ENCODE measurements at places on chromosomes 7 and 10.

DNA sequence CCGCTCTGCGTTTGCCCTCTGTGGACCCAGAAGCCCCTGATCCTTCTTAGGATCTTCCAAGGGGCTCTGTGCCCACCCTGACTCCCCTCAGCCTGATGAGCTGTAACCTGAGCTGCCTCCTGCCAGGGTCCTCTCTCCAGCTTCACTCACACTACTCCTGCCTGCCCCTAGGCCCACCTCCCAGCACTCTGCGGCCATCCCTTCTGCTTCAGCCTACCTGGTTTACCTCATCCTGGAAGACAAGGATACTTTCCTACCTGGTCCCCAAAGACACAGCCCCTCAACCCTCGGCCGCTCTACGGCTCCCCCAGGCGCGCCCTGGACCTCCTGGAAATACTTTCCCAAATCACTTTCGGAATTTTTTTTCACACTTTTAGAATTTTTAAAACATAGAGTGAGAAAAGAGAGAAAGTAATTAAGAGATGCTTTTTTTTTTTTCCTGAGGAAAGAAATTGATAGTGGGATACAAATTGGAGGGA is 6.4 kb upstream of the ZNF862 start:
- DNase-seq = no peak

- DNase-seq = no peak
These were observed 112.0 kb upstream of the PRKCQ start for GRCh38 chr10:6692103-6692502.

- no peak for DNase-seq
These were observed 57.5 kb downstream of the COL17A1 start for GRCh38 chr10:104028146-104028545.

DNA sequence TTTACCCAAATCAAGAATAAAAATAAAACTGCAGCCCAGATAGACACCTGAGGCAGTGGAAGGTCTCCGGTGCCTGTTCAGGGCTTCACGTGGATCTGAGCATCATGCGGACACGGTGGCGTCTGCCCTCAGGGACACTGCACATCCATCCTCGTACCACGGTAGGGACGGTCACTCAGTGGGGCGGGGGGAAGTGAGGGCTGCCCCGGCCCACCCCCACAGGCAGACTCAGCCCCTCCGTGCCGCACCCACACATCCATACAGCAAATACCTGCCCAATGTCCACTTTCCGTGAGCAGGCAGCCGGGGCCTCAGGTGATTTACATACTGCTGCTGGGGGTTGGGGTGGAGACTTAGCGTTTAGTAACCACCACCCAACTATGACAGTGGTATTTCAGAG is 207.8 kb downstream of the DIP2C start:
- no peak for DNase-seq

GRCh38 chr7:101841328-101841727 is 23.9 kb downstream of the CUX1 start:
- DNase-seq = no peak

DNA sequence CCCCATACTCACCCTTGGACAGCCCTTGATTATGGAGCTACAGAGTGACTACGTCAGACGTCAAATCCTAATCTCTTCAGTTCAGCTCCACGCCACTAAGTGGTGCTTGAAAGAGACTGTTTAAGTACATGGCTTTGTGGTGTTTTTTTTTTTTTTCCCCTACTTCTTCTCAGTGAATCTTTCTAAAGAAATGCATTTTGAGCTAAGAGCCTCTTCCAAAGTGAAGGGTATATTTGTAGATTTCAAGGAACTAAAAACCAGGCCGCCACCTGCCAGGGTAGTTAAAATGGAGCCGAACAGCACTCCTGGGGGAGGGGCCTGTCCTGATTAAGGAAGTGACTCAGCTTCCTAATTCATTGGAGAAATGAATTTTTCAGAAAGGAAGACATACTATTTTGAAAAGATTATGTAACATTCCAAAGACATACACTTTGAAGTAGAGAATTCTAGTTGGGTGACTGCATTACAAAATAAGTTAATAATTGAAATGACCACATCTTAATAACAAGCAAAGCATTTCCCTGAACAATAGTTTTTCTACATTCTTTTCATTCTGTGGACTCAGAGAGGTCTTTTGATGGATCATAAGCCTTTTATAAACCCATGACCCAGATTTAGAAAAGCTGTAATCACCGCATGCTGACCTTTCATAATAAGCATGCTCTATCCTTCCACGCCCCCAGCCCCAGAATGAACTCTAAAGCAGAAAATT is 20.6 kb upstream of the VPS41 start:
- DNase-seq = no peak

DNA sequence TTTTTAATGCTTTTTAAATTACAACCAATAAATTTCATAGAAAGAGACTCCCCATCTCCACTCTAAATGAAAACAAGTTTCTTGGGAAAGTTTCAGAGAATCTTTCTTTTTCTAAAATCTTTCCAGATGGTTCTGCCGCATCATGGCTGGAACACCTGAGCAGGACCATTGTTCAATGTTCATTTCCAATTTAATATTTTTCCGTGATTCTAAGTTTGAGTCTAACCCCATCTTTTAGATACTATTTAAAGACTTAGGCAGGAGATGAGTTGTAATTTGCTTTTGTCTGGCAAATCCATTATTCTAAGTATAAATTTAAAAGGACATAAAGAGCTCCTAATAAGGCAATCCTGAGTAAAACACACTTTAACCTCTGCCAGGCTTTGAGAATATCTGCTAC is 325.2 kb downstream of the BICC1 start:
- DNase-seq = no peak

DNA sequence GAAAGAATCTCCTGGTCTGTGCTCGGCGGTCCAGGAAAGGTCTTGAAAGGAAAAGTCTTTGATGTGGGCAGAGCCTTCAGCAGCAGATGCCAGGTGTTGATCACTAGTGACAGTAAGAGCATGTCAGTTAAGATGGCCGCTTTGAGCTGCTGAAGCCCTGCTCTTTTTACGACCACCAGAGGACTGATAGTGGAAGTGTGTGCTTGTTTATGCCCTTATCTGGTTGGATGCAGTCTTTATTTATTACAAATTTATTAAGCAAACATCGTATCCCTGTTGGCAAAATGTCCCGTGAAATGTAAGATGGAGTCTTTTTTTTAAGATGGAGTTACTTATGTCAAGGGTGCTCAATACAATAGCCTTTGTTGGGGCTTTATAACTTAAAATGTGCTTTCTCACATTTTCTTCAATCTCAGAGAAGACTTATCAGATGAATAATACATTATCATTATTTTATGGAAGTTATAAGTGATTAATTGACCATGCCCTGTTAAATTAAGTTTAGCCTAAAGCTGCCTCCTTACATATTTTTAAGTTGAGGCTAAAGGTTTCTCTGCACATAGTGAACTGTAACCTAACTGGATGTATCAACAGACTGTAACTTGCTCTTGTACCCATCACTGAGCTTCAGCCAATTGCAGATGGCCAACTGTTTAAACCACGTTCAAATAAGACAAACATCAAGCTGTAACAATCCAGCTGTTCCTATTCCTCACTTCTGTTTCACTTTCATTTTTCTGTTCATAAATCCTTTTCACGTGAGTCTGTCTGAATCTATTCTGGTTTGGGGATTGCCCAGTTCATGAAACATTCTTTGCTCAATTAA is 97.4 kb upstream of the PIK3CG start:
- no peak for DNase-seq

- no peak for DNase-seq
These were observed 92.6 kb upstream of the MBL2 start for GRCh38 chr10:52865213-52865612.

GRCh38 chr10:4108693-4109092 is 323.7 kb upstream of the KLF6 start:
- DNase-seq = no peak

- no peak for DNase-seq
These were observed 988 bp upstream of the EN2 start for GRCh38 chr7:155456738-155457543.

GRCh38 chr10:99880080-99880835 is 97.8 kb downstream of the ABCC2 start:
- no peak for DNase-seq

DNA sequence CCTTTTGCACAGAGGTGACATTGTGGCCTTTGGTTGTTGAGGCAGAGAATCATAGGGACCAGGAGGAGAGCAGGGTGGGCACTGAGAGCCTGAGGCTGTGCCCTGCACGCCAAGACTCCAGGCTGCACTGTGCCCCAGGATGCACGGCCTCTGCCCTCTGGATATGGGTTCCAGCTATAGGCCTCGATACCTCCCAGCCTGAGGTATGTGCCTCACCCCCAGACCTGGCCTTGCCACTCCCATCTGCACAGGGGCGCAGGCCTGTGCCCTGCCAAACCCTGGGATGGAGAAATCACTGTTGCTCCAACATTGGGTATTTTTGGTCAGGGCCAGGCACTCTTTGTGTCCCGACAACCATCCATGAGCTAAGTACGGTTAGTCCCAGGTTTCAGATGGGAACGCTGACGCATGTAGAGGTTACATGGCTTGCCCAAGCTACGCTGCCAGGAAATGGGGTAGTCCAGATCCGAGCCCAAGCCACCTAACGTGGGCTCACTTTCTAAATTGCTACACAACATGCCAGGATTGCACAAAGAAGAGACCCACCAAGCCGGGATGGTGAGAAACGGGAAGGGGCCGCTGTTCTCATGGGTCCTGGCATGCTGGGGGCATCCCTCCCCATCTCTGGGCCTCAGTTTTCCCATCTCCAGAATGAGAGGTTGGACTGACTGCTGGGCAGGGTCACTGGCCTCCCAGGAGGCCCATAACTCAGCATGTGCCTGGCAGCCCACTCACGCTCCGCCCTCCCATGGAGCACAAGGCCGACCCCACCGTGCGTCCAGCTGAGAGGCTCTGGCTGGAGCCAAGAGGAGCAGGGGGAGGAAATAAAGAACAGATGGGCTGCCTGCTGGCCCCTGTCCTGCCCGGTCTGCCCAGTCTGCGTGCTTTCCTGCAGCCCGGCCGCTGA is 44.2 kb downstream of the ZCCHC24 start:
- DNase-seq = no peak

- no peak for DNase-seq
These were observed 394.4 kb upstream of the NPVF start for GRCh38 chr7:25622695-25623094.

GRCh38 chr10:62636825-62637248 is 167.7 kb upstream of the ADO start:
- no peak for DNase-seq

DNA sequence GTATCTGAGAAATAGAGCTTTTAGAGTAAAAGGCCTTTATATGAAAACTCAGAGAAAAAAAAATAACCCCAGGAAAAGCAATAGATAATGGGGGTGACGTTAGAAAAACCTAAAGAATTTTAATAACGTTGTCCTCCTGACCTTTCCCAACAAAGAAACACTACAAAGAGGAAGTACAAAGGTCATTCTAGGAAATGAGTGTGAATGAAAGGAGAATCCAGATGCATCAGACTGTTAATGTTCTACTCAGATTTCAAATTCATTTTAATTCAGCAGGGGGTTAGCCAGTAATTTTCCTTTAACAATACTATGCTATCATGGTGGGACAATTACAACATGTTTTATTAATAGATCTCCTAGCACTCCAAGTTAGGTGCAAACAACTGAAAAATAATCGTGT is 73.8 kb upstream of the CDK1 start:
- no peak for DNase-seq

DNA sequence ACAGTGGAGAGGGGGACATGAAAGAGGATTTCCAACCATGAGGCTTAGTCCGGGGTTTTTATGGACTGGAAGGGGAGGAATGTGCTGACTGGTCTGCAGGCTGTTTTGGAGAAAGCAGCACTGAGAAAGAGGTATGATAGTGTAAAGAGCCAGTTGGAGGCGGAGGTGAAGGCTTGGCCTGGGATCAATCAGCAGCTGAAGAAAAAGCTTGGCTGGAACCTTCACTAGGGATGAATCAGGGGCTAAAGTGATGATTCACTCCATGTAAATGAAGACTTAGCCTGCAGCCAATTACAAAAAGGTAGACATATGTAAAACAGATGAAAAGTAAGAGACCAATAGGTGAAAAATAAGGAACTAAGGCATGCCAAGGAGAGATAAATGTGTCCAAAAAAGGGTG is 1382.6 kb downstream of the GATA3 start:
- DNase-seq = no peak

GRCh38 chr10:104350127-104350635 is 3.5 kb upstream of the CFAP58 start:
- DNase-seq = peak; percentile 29

DNA sequence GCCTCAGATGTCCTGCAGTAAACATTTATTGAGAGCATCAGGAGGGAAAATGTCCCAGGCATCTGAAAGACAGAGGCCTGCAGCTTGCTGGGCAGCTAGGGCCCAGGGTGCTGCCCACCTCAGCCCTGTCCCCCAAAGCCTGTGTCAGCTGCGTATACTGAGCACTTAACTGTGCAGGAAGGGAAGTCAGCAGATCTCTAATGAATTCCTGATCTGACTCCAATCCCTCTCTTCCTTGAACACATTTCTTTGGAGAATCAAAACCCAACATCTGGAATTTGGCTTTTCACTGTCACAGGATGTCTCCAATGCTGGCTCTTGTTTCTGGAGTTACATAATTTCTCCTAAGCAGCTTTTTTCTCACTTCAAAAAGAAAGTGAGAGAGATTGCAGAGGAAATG is 364.7 kb upstream of the NFE2L3 start:
- no peak for DNase-seq

GRCh38 chr10:80410578-80411145 is 2.3 kb downstream of the PRXL2A start:
- DNase-seq = no peak

DNA sequence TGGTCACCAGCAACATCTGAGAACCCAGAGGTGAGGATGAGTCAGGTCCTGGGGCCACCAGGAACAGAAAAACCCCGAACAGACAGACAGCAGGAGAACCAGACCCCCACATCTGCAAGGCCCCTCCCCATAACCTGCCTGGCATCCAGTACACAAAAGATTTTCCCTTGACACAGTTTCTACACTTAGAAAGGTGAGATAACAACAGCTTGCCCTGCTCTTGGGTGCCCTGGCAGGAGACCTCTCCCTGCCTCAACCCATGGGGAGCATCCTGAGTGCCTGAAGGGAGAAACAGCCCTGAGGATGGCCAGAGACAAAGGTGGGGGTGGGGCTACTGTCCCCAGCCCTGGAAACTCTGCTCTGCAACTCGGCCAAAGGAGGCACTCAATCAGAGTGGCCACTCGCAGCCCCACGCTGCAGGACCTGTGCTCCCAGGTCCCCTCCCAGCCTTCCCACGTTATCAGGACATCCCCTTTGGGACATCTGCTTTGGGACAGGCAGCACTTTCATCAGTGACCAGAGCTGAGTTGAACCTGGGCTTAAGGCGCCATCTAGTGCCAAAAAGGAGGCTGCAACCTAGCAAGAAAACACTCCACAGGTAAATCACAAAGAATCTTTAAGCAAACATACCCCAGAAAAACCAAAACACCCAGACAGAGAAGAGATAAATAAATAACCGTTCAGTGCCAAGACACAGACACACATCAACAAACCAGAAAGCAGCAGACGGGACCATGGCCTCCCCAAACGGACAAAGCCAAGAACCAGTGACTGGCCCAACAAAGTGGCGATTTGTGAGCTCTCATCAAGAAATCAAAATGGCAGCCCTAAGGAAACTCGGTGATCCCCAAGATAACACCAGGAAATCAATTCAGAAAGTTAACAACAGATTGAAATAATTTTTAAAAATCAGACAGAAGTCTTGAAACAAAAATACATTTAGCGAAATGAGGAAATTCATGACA is 233.7 kb downstream of the PTPRN2 start:
- DNase-seq = no peak

- DNase-seq = no peak
These were observed 81.6 kb upstream of the ANLN start for GRCh38 chr7:36308031-36308430.

- no peak for DNase-seq
These were observed 439 bp downstream of the IQUB start for GRCh38 chr7:123533929-123534382.

GRCh38 chr10:128047991-128048818 is 78.0 kb downstream of the MKI67 start:
- no peak for DNase-seq
